Stimulated activated CD8-positive, alpha-beta memory T cell treated with anti-CD3 and anti-CD28 coated beads, Interleukin-4, amount 100 ng/mL, for 1 hour (primary cell): ENCODE measurements at places on chromosomes 2 and 18.

GRCh38 chr2:108921096-108922030 is 67.7 kb downstream of the EDAR start:
- DNase-seq: no peak

GRCh38 chr2:43276266-43276941 is 50.0 kb upstream of the ZFP36L2 start:
- no peak for DNase-seq

DNA sequence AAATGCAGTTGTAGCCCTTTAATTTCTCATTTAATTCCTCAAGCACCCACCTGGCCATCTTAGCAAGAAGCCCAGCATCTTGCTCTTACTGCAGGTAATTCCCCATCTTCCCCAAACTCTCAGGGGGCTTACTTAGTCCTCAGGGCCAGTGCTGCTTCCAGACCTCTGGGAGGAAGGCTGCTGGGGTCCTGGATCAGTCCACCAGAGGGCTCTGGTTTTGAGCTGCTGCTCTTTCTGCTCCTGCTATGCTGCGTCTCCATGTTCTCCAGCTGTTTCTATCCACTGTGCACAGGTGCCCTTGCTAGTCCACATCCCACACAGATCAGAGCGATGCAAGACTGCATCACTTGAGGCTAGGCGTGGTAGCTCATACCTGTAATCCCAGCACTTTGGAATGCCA is 34.5 kb upstream of the TMEM87B start:
- no peak for DNase-seq

DNA sequence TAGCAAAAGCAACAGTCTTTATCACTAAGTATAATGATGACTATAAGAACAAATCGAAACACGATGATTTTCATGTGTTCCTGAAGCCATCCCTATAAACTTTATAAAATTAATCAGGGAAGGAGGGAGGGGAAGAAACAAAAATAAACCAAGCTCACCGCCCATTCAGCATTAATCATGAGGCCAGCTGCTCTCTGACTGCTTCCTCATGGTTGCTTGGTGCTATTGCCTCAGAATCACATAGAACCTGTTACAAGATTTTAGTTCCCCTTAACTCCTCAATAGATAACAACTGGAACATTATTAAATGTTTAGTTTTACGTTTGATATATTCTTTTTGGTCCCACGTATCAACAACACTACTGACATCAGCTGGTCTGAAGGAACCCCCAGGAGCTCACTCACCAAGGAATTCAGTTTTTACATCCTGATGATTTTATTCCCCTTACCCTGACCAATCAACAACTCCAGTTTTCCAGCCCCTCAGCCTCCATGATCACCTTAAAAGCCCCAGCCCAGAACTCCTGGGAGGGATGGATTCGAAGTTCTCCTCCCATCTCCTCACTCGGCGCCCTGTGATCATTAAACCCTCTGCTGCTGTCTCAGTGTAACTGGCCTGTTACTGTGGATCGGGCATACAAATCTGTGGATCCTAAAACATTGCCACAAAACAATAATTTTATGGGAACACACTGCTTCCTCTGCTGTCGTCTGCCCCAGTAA is 10.6 kb upstream of the HNRNPLL start:
- no peak for DNase-seq

DNA sequence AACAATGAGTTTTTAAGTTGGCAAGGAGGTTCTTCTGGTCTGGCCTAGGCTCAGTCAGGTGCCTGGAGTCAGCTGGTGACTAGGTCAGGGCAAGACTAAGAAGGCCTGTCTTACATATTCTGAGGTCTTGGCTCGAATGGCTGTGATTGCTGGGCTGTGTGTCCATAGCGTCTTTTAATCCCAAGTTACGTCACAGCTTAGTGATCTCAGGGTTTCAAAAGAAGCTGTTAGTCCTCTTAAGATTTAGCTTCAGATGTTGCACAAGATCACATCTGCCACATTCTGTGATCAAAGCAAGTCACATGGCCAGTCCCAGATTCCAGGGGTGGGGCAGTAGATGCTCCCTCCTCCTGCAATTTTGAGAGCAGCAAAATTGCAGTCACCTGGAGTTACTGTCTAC is 61.3 kb downstream of the PKP4 start:
- DNase-seq: no peak

DNA sequence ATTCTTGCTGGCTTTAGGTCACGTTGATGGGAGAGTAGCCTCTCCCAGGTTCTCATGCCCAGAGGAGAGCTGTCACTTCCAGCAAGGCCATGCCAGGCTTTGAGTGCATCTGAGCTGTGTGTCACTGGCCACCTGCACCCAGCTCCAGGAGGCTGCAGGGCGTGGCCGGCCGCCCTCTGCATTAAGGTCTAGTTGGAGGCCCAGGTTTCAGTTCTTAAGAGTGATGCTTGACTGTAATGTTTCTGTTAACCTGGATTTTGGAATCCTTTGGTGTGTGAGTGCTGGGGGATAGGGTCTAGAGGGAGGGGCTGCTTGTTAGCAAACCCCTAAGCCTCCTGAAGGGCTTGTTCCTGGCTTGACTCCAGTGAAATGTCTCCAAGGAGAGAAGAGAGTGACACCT is 140.1 kb downstream of the ACOXL start:
- no peak for DNase-seq

DNA sequence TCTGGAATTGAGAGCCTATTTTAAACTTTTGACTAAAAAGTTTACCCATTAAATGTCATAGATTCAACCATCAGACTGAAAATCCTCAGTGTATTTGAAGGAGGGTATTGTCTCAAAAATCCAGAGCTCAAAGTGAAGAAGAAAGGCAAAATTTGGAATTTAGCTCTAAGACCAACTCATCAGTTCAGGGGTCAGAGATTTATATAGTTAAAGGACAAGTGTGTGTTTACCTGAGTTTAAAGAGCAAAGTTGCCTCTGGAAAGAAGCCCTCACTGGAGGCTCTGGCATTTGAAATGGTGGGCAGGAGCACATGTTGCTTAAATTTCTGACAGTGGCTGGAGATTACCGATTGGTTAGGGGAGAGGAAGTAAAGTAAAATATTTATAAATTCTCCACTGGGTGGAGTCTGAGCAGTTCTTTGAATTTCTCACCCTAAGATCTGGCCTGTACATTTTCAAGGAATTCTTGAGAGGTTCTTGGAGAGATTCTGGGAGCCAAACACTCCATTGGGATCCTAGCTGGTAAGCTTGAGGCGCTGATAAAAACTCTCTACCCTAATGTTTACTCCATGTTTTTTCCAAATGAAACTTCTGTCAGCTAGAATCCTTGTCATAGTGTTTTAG is at the start of gene KYNU:
TSS of gene KYNU (plus strand) at position 449 of the 623 bp plus-strand sequence. CDS start 7,704 bp downstream, outside the sequence.
- no peak for DNase-seq

- DNase-seq: no peak
Measured at GRCh38 chr2:23617167-23617810, 232.3 kb downstream of the KLHL29 start.

DNA sequence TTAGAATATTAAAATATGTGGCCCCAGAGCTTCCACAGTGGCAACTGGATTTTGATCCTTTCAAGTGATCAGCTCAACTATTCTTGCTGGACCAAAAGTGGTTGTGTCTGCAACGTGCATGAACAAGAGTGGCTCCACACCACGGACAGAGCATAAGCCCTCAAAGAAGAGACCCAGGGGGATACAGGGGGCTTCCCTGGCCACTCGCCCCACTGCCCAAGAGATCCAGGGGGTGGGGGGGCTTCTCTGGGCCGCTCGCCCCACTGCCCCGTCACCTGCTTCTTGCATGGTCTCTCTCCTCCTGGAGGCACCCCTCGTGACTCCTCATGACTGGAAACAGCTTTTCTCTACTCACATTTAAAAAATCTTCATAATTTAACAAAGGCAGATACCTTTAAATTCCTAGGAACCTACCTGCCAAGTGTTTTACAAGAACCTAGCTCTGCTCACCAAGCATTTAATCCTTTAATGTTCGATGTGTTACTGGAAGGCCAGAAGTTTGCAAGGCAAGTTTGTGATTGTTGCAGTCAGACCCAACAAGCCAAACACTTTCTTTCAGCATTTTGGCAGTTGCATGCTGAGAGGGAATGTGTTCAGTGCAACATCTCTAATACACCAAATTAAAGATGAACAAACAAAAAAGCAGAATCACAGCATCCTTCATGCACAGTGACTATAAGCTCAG is 174.3 kb downstream of the BCL2 start:
- no peak for DNase-seq

- DNase-seq: no peak
Measured at GRCh38 chr2:218448934-218449333, 30.0 kb downstream of the VIL1 start.

DNA sequence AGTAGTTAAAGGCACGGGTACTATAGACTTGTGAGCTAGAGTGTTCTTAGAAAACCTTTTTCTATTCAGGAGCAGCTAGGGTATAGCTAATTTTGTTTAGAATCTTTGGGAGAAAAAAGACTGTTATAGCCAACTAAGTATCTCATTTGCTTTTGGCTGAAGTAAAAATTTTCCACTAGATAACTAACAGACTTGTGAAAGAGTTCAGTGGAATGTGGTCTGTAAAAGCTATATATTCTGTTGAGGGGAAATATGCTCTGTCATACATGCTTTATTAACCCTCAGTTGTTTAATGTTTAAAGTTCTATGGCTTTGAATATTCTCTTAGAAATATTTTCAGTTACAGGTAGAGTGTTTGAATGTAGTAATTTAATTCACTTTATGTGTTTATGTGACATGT is 49.7 kb downstream of the RIF1 start:
- no peak for DNase-seq

- no peak for DNase-seq
Measured at GRCh38 chr18:76658627-76659026, 163.6 kb upstream of the ZNF516 start.

DNA sequence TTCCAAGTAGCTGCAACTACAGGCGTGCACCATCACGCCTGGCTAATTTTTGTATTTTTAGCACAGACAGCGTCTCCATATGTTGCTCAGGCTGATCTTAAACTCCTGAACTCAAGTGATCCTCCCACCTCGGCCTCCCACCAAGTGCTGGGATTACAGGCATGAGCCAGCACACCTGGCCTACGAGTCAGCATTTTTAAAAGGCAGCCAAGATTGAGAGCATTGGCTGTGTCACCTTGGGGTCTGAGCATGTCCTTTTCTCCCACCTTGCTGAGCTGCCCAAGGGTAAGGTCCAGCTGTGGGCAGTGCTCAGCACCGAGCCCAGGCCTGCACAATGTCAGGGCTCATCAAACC is 142.8 kb upstream of the LMAN1 start:
- DNase-seq: no peak

DNA sequence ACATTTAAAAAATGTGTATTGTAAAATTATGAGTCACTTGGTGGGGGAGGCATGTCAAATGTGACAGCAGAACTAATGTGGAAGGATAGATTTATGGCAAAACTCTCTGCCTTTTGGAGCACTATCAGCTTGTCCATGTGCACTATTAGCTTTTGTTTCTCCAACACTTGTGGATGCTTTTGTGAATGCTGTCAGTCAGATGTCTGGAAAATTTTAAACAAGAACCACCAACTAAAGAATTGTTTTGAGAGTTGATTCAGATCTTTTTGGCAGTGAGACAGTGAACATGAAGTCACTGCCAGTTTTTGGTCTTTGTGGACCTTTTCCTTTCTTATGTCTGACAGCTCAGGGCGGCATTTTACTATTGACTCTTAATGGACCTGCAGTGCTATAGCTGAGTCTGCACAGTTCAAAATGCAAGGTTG is 72.4 kb downstream of the KIAA1328 start:
- no peak for DNase-seq

- no peak for DNase-seq
Measured at GRCh38 chr18:79173742-79174141, 104.5 kb downstream of the ATP9B start.

DNA sequence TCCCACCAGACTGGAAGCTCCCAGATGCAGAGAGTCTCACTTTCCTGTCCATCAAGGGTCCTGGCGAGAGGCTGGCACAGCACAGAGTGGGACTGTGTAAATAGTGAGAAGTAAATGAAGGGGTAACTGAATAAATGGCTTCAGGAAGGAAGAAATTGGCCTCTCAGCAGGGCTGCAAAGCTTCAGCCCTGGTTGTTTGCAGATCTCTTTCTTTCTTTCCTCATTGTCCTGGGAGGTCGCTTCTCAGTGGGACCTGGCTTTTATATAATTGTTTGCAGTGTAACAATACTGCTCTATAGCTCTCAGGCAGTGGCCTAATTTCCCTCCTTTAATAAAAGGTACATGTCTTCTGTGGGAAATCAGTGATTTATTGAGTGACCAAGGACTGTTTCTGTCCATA is 74.9 kb upstream of the GPR45 start:
- no peak for DNase-seq

GRCh38 chr2:212427638-212428037 is 111.0 kb downstream of the ERBB4 start:
- DNase-seq: no peak

GRCh38 chr2:68521037-68521436 is 53.7 kb downstream of the APLF start:
- DNase-seq: no peak

DNA sequence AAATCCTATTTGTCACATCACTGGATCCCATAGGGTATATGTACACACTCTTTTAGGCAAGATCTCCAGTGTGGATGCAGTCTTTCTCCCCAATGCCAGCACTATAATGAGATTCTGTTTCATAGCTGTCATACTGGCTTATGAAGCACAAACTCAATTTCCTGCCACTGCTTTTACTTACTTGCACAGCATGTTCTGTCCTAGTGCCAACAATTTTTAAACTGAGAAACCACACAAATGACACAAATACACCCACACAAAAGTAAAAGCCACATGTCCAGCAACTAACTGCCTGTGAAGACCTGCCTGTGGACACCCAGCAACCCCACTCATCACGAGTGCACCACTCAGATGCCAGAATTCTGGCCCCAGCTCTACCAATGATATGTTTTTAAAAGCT is 29.6 kb upstream of the RNU4ATAC start:
- no peak for DNase-seq

DNA sequence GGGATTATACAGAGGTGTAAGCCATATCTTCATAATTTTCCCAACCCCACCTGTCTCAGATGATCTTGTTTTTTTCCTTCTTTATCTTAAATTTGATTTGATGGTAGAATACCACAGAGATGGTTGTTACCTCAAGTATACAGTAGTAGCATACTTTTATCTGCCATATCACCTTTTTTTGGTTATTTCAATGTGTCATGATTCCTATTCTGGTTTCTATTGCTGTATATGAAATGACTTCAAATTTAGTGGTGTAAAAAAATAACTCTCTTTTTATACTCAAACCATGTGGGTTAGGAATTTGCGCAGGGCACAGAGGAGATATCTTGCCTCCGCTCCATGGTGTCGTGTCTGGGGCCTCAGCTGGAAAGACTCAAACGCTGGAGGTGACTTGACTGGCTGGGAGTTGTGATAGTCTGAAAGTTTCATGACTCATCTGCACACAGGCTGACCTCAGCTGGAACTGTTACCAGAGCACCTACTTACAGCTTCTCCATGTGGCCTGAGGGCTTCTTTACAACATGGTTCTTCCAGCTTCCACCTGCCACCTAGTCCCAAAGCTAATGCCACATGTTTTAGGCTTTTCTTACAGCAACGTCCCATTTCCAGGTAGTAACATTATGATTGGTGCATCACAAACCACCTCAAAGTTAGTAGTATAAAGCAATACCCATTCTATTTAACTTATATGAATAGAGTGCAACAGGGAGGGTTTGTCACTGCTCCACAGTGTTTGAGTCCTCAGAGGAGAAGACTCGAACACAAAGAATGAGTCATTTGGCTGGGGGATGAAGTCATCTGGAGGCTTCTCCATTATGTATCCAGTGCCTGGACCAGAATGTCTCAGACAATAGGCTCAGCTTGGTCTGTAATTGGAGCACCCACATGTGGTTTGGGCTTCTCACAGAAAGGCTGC is 82.3 kb upstream of the XPO1 start:
- DNase-seq: no peak

GRCh38 chr2:39435741-39436591 is 1.1 kb downstream of the MAP4K3 start:
- DNase-seq: no peak

GRCh38 chr2:144350151-144350802 is 169.6 kb downstream of the ZEB2 start:
- DNase-seq: no peak
